Anterior cingulate cortex (tissue), 58 donors: ENCODE measurements at places on chromosomes 3 and 15.

DNA sequence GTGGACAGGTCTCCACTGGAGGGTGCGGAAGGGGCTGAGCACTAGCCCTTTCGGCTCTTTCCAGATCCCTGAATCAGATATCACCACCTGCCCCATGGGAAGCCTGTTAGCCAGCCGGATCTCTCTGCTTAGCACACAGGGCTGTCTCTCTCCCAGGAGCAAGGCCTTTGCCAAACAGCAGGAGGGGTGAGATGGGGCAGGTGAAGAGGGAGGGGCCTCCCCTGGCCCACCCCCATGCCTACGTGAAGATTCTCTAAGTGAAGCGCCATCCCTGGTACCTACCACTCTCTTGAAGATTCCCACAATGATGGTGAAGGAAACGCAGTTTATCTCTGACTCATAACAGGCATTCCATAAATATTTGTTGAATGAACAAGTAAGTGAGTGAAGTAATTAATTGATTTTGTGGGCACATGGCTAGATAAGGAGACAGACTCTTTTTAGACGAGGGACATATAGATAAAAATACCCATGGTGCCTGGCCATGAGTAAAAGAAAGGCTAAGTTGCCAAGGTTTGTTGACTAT lies 19.6 kb upstream of the HCN4 start:
- DNase-seq: no peak

- DNase-seq: peak; percentile 22
These were observed 224.0 kb upstream of the RGMA start for GRCh38 chr15:93312891-93313486.

DNA sequence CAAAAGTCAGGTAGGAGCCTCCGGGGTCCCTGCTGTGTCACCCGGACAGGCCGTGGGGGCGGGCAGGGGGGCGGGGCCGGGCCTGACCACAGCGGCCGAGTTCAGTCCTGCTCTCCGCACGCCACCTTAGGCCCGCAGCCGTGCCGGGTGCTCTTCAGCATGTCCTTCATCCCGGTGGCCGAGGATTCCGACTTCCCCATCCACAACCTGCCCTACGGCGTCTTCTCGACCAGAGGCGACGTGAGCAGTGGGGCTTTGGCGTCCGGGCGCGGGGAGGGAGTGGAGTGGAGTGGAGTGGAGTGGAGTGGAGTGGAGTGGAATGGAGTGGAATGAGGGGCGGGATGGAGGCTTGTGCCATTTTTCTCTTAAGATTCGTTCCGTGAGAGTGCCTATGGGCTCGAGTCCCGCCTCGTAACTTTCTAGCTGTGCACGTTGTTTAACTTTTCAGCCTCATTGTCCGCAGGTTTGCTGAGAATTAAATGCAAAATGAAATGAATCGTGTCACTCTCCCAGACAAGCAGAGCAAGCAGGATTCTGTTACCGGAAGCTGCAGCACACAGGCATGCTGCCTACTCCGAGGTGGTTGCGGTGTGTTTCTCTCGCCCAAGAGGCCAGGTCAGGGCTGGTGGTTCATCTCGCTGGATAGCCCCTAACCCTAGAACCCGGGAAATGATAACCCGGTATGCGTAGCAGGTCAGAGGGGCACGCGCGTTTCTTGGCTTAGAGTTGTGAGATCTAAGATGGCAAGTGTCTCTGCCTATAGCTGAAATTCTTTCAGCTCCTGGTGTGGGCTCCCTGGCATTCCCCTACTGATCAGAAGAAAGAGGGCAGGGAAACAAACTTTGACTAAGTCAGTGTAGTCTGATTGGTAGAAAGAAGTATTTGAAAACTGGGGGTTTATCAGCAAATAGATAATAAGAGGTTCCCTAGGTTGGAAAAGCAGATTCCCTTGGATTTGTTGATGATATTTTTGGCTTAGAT lies at the start of gene FAH:
Gene FAH, plus strand, starts transcription at position 104 of the 981 bp plus-strand sequence. Its CDS starts 56 bp downstream, at position 160.
- DNase-seq: no peak

DNA sequence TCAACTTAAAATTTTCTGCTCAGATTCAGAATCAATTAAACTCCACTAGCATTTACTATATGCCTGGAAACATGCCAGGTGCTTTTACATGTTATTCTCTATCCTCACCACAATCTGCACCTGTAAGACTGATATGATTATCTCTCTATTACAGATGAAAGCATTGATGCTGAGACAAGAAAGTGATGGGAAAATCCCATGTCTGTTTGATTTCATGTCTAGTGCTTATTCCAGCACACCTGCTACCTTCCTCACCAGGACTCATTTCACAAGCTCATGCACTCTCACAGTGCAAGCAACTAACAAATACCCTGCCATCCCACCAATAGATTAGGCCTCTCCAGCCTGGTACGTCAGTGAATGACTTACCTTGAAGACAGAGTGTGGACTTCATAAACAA lies 25.0 kb upstream of the BCL6 start:
- no peak for DNase-seq

DNA sequence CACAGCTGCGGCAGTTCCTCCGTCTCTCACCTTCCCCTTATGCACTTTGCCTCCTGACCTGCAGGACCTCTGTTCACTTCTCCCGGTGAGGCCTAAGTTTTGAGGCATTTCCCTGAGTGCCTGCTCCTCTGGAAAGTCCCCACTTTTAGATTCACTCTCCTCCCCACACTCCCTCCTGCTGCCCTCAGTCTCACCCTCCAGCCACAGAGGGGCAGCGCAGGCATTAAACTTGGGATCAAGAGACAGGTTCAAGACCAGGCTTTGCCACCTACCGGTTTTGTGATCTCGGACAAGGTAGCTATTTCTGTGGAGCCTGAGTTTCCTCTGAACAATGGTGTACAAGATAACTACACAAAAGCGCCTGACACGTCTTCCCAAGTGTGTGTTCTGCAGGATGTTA lies 19.4 kb downstream of the SLC6A11 start:
- no peak for DNase-seq
